Stimulated activated CD8-positive, alpha-beta memory T cell treated with anti-CD3 and anti-CD28 coated beads, Interleukin-2, amount 100 ng/mL, for 48 hours (primary cell): ENCODE measurements at places on chromosomes 3 and 15.
A peak's percentile ranks its signal among the peaks of the same experiment; 100 is the strongest.

DNA sequence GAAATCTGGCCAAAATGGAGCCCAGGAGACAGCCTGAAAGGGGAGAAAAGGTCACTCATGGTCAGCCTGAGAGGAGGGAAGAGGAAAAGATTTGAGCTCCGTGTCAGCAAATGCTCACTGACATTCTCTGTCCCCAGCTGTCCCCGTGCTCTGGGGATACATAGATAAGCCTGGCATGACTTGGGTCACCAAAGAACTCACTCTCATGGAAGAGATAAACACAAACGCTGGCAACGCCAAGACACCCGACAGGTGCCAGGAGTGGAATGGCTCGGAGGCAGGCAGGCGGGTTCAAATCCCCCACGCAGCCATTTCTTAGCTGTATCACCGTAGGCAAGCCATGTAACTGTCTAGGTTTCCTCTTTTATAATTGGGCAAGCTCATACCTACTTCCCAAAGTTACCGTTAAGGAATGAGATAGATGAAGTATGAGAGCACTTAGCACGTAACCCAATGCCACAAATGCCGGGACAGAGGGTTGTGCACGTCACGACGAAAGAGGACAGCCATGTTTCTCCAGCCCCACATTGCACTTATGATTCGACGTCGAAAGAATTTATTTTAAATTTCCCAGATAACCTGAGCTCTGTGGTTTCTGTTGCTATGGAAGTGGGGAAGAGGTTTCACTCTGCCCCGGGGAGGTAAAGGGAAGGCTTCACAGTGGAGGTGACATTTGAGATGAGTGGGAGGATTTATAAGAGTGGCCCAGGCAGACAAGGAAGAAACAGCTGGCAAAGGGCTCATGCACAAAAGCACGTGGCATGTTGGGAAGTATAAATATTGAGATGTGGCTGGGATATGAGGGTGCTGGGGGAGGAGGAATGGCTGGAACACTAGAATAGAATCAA, 41.4 kb upstream of the TSEN2 start:
- no peak for DNase-seq

DNA sequence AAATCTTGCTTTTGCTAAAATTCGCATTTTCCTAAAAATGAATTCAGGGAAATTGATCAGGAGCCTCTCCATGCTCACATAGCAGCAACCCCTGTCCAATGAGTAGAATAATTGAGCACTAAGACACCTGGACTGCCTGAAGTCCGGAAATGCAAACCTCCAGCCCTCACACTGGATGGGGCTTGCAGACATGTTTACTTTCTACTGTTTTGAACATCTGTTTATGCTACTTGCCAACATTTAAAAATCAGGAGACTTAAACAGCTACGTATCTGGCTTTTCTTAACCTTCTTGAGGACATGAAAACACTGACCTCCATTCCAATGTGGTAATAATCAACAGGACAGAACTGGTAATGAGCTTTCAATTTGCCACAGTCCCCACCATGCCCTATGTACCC, 184.4 kb downstream of the SHOX2 start:
- DNase-seq: no peak

DNA sequence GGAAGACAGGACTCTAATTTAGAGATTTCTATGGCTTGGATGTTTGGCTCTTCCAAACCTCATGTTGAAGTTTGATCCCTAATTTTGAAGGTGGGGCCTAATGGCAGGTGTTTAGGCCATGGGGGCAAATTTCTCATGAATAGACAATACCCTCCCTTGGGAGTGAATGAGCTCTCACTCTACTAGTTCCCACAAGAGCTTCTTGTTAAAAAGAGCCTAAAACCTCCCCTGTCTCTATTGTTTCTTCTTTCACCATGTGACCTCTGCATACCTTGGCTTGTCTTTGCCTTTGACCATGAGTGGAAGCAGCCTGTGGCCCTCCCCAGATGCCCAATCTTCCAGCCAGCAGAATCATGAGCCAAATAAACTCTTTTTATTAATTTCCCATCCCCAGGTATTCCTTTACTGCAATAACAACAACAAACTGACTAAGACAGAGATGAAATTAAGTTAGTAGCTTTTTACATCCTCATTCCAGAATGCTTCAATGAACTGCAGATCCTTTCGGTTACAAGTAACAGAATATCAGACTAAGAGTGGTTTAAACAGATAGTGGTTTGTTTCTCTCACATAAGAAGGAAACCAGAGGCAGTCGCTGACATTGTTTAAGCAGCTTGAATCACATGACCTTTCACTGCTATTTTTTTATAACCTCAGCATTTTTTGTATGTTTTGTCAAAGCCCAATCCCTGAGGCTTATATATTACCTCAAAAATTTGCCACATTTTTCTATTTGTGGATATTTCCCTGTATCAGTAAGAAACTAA, 1013.3 kb upstream of the SEMA6D start:
- no peak for DNase-seq

DNA sequence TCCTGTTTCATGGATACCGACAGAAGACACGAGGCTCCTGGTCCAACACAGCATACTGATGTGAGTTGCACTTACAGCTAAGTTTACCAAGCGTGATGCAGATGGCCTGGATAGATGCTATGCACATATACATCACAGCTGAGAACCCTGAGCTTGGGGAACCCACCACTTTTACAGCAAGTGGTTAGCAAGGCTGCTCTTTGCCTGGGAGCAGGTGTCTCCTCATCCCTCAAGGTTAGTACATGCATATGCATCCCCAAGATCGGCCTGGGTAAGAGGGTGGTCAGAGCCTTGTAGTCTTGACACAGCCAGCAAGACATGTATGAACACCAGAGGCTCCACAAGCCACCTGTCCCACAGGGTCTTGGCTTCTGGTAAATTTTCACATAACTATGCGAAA, 28.3 kb downstream of the LRRC2 start:
- no peak for DNase-seq

DNA sequence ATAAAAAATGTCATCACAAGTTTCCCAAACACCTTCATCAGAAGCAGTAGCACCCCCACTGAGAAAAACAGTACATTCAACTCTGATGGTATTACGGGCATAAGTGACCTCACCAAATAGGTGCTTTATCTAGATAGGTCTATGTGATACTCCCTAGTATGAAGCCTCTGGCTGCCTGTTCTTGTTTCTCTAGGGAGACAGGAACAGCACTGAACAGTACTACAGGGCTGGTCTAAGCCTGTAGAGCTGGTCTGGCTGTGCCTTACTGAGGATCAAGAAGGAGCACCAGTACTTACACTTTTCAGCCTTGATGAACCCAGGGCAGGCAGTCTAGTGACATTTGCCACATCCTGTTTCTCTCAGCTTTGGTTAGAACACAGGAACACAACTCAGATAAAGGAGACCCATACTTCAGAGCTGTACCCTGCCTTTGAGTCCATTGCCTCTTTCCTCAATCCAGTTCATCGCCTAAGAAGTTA, 35.9 kb downstream of the OXNAD1 start:
- no peak for DNase-seq

DNA sequence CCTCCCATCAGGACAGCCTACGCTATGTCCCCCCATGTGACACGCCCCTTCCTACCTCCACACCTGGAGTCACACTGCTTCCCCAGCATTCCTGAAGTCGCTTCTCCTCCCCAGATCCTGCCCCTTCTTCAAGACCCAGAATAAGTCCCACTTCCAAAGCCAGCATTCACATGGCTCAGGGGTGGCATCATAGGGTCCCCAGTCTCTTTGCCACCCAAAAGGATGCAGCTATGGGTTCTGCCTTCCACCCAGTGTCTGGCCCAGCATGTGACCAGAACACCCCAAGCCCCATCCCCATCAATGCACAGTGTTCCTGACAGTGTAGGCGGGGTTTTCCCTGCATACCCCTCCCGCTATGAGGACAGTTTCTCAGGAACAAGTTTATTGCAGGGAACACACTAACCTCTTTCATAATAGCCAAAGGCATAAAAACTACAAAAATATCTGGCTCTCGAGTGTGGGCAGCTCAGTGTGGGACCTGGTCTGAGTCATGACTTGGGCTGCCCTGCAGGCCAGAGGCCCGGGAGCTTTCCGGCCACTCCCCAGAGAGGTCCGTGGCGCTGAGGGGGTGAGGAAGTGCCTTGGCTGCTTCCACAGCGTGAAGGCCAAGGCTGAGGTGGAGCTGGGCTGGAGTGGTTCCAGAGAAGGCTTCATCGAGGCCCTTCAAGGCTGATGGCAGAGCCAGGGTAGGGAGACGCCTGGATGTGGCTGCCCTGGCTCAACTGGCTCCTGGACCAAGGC, 5.8 kb downstream of the ISLR start:
- DNase-seq: no peak

DNA sequence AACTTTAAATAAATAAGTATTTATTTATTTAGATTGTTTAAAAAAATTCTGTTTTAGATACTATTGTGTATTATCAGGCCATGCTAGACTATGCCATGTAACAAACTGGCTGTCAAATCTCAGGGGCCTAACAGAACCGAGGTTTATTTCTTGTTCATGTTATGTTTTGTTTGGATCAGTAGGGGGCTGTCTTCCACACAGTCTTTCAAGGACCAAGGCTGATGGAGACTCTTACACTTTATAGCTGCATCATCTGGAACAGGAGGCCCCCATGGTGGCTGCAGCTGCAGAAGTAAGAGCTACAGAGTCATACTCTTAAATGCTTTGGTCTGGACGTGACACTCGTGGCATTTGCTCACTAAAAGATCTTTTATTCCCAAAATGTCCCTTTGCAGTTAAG, 33.0 kb upstream of the ARL14 start:
- no peak for DNase-seq

DNA sequence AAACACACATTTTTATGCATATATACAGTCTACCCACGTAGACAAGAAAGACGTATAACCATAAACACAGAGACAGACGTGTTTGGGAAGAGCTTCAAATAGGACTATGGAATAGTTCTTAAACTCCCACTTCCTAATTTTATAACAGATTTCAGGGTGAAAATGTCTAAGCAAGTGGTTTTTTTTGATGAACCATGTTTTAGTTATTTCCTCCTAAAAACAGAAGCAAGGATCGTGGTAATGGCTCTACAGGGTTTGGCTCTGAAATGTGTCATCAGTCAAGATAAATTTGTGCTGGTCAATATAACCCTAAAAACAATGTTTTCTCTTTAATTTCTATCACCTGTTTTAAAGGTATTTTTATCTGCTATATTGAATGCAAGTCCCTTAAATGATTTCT, 58.2 kb downstream of the FMN1 start:
- DNase-seq: no peak

DNA sequence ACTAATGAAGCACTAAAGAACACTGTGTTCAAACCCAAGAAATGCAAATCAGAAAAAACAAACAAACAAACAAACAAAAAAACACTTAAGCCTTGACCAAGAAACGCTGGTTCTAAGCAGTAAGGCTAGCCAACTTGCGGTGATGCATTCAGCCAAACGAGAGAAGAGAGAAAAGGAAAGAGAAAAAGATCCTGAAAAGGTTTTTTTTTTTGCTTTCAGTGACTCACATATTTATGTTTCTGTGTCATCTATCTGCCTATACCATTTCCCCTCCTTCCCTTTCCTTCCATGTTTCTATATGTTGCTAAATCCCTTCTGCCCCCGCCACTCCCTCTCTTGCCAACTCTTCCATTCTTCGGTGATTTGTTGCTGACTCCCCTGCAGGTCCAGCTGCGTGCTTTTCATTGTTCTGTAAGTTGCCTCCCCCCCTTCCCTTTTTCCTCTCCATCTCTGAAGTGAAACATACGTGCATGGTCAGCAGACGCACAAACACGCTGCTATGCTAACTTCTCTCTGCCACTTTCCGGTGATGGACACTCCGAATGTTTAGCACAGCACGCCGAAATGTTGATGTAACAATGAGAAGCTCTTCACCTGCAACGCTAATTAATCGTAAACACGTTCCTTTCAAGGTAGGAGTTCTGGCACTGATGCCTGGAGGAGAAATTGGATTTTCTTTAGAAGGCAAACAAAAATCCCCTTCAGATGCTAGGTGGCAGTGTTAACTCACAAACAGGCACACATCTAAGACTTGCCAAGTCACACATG, 154.4 kb downstream of the TUSC7 start:
- DNase-seq: no peak

- no peak for DNase-seq
Observed at GRCh38 chr3:127589600-127590281, 792 bp downstream of the TPRA1 start.

DNA sequence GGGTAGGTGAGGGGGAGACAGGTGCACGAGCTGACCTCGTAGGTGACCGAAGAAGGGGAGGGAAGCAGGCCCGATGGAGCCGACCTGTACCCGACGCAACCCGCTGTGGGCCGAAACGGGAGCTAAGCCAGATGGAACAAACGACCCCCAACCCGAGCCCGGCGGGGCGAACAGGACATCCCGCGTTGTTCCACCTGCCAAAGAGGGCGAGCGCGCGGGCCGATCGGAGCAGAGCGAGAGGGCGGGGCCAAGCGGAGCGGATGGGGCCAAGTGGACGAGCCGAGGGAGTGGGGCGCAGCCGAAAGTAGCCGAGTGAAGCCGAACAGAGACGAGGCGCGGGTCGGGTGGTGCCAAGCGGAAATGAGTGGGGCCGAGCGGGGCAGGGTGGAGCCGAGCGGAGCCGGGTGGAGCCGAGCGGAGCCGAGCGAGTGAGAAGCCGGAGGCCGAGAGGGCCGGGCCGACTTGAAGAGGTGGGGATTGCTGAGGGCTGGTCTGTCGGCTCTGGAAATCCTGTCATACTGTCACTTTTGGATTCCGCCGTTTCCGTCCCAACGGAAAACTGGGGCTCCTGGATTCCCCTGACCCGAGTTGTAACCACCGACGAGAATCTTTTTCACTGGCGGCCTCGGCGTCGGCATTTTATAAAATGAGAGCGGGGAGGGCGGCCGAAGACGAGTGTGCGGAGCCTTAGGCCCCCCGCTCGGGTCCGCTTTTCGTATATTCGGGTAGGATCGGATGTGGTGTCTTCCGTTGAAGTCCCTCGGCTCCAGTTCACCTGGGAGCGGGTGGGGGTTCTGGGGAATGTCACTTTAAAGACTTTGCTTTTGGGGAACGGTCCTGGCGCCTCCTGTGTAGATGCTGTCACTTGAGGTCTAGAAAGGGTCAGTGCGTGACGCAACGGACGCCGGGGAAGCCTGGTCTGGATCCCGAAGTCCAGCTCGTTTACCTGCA, 15.6 kb upstream of the WNT7A start:
- peak; percentile 87 for DNase-seq

- DNase-seq: no peak
Observed at GRCh38 chr3:71050538-71051258, 532.8 kb downstream of the FOXP1 start.

GRCh38 chr15:38864122-38864521, 299.5 kb upstream of the RASGRP1 start:
- no peak for DNase-seq

- no peak for DNase-seq
Observed at GRCh38 chr3:109369510-109369909, 32.2 kb upstream of the DPPA4 start.

GRCh38 chr15:95425859-95426258, 904.6 kb upstream of the NR2F2 start:
- DNase-seq: no peak
